NCI-H2107 (cell line): ENCODE measurements at places on chromosomes 5 and 9.

DNA sequence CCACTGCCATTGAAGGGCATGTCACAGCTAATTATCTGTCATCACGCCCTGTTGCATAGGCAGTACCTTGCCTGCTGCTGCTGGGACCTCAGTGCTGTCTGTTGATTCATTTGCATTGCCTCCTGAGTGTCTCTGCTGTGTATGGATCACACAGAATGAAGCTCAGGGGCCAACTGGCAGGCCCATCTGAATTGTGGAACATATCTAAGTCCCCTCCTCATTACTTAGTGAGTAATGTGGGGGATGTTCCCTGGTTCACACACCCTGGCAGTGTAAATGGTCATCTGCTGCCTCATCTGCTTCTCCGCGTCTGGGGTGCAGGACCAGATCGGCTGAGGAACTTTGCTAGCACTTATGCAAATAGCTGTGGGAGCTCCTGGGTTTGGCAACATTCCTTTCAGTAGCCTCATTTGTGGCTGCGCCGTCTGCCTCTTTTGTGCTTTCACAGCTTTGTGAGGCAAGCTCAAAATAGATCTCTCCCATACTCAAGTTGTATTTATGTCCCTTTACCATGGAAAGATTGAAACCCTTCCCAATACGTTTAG is 25.4 kb downstream of the TYRP1 start:
- DNase-seq: peak; percentile 14

DNA sequence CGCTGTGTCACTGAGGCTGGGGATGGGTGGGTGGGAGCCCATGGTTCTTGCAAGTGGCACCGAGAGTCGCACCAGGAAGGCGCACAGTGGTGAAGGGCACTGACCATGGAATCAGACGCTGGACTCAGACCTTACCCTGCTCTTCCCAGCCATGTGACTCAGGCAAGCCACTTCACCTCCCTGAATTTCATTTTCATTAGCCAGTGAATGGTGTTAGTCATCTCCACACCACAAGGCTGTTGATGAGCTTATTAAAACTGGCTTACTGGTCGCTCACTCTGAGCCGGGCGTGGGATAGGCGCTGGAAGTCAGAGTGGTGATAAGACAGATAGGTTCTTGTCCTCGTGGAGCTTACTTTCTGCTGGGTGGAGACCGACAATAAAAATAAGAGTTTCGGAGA is 25.1 kb downstream of the FGF18 start:
- DNase-seq: no peak

GRCh38 chr5:168951356-168951755 is 349.6 kb downstream of the SLIT3 start:
- DNase-seq: no peak

- DNase-seq: no peak
These were observed 287.1 kb downstream of the SLIT3 start for GRCh38 chr5:169013846-169014245.

DNA sequence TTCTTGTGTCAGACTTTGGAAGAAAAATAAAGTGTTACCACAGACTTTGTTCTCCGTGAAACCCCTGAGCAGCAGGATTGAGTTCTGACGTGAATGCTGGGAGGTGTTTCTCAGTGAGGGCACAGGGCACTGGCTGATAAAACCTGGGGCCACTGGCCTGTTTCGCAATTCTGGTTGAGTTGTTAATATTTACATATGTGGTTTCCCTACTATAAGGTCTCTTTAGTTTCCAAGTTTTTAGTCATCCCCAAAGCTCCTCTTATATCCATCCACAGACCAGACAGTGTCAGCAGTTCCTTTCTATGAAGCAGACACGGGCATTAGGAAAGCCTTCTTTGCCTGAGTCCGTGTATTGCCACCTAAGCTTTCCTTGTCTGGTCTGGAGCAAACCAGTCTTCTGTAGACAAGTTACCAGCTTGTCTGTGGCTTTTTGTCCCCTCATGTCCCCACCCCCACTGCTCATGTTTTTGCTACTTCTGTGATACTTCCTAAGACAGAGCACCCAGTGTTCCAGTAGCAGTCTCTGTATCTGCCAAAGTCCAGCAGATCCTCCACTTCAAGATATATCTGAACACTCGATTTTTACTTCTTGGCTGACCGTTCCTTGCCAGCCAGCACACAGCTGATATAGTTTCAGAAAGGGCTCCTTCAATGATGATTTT is 42.0 kb downstream of the ACO1 start:
- DNase-seq: no peak

- DNase-seq: no peak
These were observed 43.7 kb upstream of the ERCC6L2 start for GRCh38 chr9:95831810-95832209.
